ENCODE measurements at places on chromosomes 13 and 19. TPM values are rescaled to one million over a fixed set of nuclear protein-coding genes. Genes with fewer than 3 reads are reported as not detected.
A peak's percentile ranks its signal among the peaks of the same experiment; 100 is the strongest.

- no peaks in the 10 kb centered on the region for H3K27me3 ChIP-seq
- no peak overlapping the region for H3K27ac ChIP-seq
- no peaks in the 10 kb centered on the region for H3K36me3 ChIP-seq
- no peak for DNase-seq
- no peaks in the 10 kb centered on the region for H3K4me1 ChIP-seq
These were observed 405.6 kb upstream of the PCDH9 start for GRCh38 chr13:67635754-67636153.

DNA sequence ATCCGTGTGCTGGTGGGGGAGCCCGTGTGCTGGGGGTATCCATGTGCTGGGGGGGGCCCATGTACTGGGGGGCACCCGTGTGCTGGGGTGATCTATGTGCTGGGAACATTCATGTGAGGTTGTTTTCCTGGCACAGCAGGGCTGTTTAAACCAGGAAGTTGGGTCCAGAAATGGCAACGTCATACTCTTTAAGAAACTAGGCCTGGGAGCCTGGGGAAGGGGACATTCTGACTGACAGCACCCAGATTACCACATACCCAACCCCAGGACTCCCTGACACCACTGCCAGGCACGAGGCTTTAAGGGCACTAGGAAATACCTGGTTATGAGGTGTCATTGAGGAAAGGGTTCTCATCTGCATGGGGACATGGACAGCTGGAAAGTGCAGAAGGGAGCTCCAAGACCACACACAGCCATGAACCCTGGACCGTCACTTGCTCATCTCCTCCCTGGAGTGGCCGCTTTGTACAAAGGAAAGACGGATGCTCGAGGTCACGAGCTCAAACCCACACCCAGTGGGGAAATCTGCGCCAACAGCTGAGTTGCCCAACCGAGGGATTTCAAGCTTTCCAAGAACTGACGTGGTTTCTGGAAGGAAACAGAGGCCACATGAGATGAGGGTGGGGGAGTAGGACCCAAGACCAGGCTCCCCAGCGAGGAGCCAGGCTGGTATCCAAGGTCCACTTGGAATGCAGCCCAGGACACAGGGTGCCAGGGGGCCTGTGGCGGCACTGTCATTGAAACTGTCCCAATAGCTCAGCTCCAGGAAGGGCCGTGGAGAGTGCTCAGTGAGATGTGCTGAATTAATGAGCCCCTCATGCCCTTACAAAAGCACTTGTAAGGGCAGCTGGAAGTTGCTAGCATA lies 40.9 kb downstream of the RAB20 start:
- H3K27ac ChIP-seq, result peak overlapping the region; percentile 97
- H3K27me3 ChIP-seq, result no peaks in the 10 kb centered on the region

DNA sequence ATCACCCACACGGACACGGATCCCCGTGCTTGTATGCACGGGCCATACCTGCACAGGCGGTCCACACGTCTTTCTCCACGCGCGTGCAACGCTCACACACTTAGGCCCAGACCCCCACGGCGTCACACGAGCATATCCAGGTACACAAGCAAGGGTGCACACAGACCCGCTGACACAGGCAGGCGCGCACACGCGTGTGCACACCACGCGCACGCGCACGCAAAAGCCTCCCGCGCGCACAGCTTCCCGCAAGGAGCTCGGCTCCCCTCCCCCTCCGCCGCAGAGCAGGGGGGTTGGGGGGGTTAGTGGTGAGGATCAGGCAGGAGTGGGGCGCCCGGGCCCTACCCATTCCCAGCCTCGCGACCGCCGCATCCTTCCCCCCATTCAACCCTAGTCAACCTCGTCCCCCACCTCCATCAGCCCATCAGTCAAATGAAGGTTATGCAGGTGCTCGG lies 407 bp downstream of the RAB3A start:
- no peaks in the 10 kb centered on the region for H3K27me3 ChIP-seq
- no peaks in the 10 kb centered on the region for H3K36me3 ChIP-seq
- peaks cover 3% of the 10 kb centered on the region for H3K4me1 ChIP-seq
- no peak for DNase-seq
- H3K27ac ChIP-seq, result no peak overlapping the region

The CBY2 gene
- not detected for total RNA-seq

The EHD2 gene
- 189 TPM for total RNA-seq

The PROSER1 gene
- total RNA-seq, result 26.4 TPM

All from aorta (tissue), 5 donors.